ENCODE measurements at places on chromosomes 1 and 21. TPM values are rescaled to one million over a fixed set of nuclear protein-coding genes. Genes with fewer than 3 reads are reported as not detected.
A peak's percentile ranks its signal among the peaks of the same experiment; 100 is the strongest.

Gene SYCP1
- total RNA-seq = not detected

Gene TRPM2
- total RNA-seq = 2.9 TPM

Gene SGIP1
- not detected for total RNA-seq

Gene SLC25A33
- 5.9 TPM for total RNA-seq

Gene FCRL6
- total RNA-seq = 0.28 TPM

Gene IGSF5
- not detected for total RNA-seq

Gene PRAMEF15
- total RNA-seq = not detected

Gene CELA2B
- total RNA-seq = not detected

Gene MPL
- not detected for total RNA-seq

Gene WNT4
- total RNA-seq = not detected

Gene PLA2G2A
- total RNA-seq = not detected

Gene SELL
- total RNA-seq = 204 TPM

Gene GBP7
- not detected for total RNA-seq

Gene GNG4
- not detected for total RNA-seq

Gene UBE2J2
- 41.5 TPM for total RNA-seq

Gene OXCT2
- not detected for total RNA-seq

Gene OR6K3
- total RNA-seq = not detected

Gene DFFB
- 6.7 TPM for total RNA-seq

Gene A3GALT2
- not detected for total RNA-seq

DNA sequence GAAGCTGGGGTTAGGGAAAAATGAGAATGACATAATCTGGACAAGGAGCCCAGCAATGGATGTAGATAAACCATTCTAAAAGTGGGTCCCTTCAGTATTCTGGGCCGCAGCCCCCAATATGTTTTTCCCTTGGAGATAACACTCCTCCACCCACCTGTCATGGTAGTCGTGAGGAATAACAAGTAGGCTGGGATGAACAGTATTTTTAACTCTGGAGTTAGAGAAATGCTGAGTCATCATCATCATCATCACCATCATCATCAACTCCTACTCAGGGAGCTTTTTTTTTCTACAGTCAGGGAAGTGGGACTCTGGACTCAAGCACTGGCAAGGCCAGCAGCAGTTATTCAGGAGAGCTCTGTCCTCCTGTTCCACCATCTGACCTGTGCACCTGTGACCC, 12.8 kb downstream of the CADM3 start:
- no peak for DNase-seq

- no peak for DNase-seq
Measured at GRCh38 chr1:80217377-80217986, 1211.0 kb upstream of the ADGRL4 start.

DNA sequence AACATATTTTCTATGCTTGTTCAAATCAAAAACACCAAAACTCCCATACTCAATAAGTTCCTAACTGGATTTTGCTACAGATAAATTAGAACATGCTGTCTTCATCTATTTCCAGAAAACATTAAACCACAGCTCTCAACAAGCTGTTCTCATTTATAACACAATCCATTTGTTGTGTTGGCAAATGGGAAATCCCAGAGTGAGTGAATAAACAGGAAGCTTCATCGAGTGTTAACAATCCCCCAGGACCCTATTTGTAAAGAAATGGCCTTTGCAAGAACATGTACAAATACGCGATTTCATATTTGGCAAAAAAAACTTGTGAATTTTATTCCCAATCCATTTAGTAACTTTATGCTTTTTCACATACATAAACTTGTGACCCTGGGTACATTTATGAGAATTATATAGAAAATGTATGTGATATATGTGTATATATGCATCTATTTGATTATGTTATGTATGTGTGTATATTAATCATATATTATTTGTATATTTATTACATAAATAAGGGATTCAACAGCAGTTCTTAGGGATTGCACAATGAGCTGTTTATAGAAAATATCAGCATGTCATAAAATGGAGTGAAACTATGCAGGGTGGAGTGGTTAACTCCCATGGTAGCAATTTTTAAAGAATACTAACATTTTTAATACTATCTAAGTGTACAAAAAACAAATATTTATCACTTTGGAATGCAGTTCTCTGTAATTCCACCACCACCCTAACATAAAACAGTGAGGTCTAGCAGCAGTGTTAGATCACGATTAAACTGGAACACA, 160.0 kb downstream of the NEGR1 start:
- DNase-seq = no peak

DNA sequence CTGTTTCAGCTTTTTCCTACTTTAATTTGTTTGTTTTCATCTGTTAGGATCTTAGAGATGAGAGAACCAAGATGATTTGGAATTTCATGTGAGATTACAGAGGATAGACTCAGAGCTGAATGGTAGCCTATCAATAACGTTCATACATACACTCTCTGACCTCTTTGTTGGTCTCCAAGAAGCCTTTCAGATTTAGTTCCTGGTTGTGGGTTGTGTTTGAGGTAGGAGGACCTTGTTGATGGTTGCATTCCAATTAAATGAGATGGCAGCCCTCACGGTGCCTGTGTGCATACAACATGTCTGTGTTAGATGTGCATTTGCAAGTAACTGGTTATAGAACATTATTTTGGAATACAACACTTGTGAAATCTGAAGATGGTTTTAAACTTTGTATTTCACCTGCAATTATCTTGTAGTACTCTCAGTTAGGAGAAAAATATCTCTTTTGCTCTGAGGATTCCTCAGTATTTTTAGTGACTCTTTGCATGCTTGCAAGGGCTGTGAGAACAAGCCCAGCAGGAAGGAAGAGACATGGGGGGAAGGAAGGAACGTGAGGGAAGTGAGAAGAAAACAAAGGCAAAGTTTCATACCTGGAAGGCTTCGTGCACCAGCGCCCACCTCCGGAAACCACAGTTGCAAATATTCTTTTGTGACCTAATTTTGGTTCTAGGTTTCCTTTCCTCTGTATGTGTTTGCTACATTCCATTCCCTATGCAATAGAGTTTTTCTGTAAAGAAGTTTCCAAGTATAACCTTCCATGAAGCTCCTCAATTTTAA, 291.8 kb downstream of the DISC1 start:
- DNase-seq = peak; percentile 10

DNA sequence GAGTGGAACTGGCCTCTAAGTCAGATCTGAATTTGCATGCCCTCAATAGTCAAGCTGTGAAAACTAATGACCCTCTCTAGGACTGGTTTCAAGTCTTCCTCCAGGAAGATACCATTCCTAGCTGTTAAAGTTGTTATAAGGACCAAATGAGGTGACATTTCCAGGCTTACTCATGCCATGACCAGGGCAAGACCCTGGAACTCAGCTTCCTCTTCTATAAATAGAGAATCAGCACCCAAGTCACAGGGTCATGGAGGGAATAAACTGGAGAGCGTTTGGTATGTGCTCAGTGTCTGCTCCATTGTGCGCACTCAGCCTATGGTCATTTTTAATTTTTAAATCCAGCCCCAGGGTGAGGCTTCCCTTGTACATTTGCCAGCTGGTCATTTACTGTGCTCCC, 2.5 kb downstream of the S100A9 start:
- no peak for DNase-seq

- DNase-seq = no peak
Measured at GRCh38 chr1:239731082-239731748, 344.8 kb downstream of the CHRM3 start.

DNA sequence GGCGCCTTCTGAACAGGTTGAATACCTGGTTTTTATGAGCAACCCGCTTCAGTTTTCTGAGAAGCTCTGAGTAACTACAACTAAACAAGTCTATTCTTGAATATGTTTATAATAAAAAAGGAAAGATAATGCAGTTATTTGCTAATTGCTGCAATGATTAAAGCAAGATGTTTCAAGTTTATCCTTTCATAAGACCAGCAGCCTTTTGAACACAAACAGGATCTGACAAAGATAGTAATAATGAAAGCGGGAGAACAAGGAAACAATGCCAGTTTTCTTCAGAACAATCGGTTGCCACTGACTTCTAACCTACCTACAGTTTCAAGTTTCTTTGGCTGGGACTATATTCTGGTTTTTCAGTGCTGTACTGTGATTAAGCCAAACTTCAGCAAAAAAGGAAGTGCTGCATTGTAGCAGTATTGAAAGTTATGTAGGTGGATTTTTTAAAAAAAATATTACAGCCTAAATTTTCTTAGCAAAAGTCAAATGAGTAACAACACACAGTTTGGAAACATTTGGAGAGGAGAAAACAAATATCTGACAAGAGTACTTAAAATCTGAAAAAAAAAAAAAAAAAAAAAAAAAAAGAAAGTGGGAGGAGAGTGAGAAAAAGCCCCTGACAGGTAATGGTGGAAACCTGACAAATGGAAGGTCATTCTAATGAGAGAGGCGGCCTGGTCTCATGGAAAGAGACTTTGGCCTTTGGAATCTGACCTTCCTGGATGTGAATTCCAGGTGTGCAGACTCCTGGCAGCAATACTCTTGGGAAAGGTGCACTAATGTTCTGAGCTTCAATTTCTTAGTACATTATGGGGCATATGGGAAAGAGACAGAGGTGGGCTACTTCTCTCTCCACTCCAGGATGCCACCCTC, 11.4 kb downstream of the KCNJ15 start:
- DNase-seq = no peak

GRCh38 chr1:178946416-178946815, 75.5 kb upstream of the ANGPTL1 start:
- DNase-seq = no peak

DNA sequence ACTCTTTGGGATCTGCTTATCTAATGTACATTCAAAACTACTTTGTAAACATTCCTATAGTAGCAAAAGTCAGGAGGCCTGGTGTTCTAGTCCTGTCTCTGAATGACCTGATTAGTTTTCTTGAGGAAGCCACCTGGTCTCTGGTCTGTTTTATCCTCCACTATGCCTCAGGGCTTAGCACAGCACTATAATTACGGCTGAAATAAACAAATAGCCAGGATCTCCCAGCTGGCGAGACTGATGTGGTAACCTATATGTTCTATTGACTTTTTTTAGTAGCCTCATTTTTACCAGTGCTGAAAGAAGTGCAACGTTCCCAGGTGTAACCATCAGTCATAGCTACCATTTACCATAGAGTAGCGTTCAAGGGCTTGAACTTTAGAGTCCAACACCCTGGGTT, 24.2 kb upstream of the RPL11 start:
- DNase-seq = no peak

DNA sequence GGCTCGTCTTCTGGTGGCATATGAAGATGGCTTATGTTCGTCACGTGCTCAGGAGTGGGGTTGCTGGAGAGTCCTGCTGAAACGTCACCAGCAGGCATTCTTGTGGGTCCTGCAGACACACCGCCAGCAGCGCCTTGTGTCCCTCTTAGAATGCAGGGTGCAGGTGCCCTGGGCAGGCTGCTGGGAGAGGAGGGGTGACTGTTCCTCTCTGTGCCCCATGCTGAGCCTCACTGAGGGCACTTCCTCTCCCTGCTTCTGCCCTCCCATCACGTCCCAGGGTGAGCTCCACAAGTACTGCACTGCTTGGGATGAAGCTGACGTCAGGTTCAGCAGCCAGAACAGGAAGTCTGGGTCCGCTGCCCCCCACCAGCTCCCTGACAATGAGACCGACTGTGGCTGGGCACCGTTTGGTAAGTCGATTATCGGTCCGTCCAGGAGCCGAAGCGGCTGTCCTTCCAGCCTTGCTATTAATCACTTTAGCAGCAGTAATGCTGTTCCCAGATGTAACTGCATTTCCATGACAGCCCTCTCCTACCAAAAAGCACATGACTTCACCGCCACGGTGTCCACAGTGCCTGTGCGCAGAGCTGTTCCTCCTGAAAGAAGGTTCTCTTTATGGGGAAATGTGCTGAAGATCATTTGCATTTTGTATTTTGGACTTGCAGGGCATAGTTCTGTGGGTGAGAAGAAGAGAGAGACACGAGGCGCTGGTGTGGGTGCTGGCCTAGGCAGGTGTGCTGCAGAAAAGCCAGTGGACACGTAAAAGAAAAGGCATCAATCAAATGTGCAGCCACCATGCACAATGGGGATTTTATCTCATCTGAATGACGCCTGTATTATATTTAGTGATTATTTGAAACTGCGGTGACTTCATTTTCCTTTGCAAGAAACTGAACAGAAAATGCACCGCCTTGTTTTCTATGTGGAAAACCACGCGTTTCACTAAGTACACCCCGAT, 21.0 kb downstream of the SLC37A1 start:
- no peak for DNase-seq

DNA sequence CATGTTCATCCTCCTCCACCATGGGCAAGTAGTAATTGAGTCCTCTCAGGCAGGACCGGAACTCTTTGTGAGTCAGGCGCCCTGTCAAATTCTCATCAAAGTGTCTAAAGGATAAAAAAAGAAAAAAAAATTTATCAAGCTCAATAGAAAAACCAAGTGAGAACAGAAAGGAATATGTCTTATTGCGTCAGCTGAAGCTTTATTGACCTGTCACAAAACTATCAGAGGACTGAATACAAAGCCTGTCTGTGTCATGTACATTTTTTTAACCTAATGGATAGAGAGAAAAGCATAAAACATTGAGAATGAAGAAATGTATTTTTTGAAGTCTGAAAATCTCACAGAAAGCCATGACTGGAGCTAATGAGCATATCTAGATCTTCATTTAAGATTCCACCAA, 8.7 kb downstream of the OR10Z1 start:
- no peak for DNase-seq

- DNase-seq = no peak
Measured at GRCh38 chr1:25478633-25479032, 47.9 kb downstream of the MACO1 start.

GRCh38 chr1:13769212-13769611, 69.2 kb downstream of the PRDM2 start:
- DNase-seq = no peak

GRCh38 chr1:65195495-65196417, 47.8 kb downstream of the AK4 start:
- no peak for DNase-seq

GRCh38 chr1:10679496-10680220, 116.8 kb downstream of the CASZ1 start:
- no peak for DNase-seq

GRCh38 chr21:24023402-24023801, 1583.9 kb downstream of the MRPL39 start:
- no peak for DNase-seq

DNA sequence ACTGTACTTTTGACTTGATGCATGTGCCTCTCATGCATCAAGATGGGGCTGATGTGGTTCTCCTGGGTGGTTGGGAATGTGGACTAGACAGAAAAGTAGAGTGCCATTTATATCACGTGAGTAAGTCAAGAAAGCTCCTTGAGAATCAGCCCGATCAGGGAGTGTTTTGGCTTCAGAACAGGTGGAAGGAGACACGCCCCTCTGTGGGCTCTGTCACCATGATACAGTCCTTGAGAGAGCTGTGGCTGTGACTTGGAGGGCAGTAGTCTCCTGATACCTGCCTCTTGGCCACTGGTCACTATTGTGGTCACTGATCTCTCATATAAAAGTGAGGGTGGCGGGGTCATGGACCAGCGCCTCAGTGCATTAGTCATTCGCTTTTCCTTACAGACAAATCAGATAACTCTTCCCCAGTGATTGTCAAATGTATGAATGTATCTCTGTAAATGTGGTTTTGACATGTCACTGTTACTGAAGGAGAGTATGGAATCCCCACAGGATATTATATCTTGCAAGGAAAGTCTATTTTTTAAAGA, 8.9 kb upstream of the C4BPB start:
- no peak for DNase-seq

GRCh38 chr1:43273708-43274107, 3.9 kb downstream of the TMEM125 start:
- no peak for DNase-seq

GRCh38 chr1:171245458-171246064, 2.7 kb upstream of the FMO1 start:
- DNase-seq = peak; percentile 55

Data from CD4-positive, alpha-beta T cell (primary cell).